ENCODE measurements at places on chromosomes 3 and 15. TPM values are rescaled to one million over a fixed set of nuclear protein-coding genes. Genes with fewer than 3 reads are reported as not detected.

Gene PEX5L
- not detected for total RNA-seq

Gene OIP5
- 22.8 TPM for total RNA-seq

GRCh38 chr3:64002233-64002632 lies 21.1 kb downstream of the PSMD6 start:
- no peak overlapping the region for H3K4me3 ChIP-seq
- peaks cover 39% of the 10 kb centered on the region for H3K36me3 ChIP-seq
- H3K27me3 ChIP-seq, result no peaks in the 10 kb centered on the region
- no peaks in the 10 kb centered on the region for H3K4me1 ChIP-seq

GRCh38 chr3:108091498-108092250 lies 843 bp upstream of the CD47 start:
- peaks cover 31% of the 10 kb centered on the region for H3K4me1 ChIP-seq
- H3K4me3 ChIP-seq, result no peak overlapping the region
- peak overlapping the region; percentile 92 for H3K27ac ChIP-seq
- no peaks in the 10 kb centered on the region for H3K27me3 ChIP-seq

Gene ST3GAL6
- not detected for total RNA-seq

Gene CDHR4
- not detected for total RNA-seq

- no peak for DNase-seq
- no peaks in the 10 kb centered on the region for H3K36me3 ChIP-seq
- peaks cover 2% of the 10 kb centered on the region for H3K27me3 ChIP-seq
- no peaks in the 10 kb centered on the region for H3K4me1 ChIP-seq
- H3K4me3 ChIP-seq, result no peak overlapping the region
- no peak overlapping the region for H3K27ac ChIP-seq
Observed at GRCh38 chr3:139265131-139266016, 78.4 kb upstream of the MRPS22 start.

Gene GOLGA6A
- total RNA-seq, result not detected

- H3K4me3 ChIP-seq, result no peak overlapping the region
- peaks cover 3% of the 10 kb centered on the region for H3K4me1 ChIP-seq
- no peak overlapping the region for H3K27ac ChIP-seq
- H3K27me3 ChIP-seq, result no peaks in the 10 kb centered on the region
- DNase-seq, result no peak
Observed at GRCh38 chr3:196789885-196790359, 50.3 kb downstream of the PAK2 start.

GRCh38 chr3:170680593-170680992 lies 94.7 kb upstream of the SLC7A14 start:
- no peak overlapping the region for H3K4me3 ChIP-seq
- no peak for DNase-seq
- H3K36me3 ChIP-seq, result no peaks in the 10 kb centered on the region

GRCh38 chr3:189588475-189589178 lies 42.6 kb upstream of the TP63 start:
- H3K27me3 ChIP-seq, result no peaks in the 10 kb centered on the region
- no peak overlapping the region for H3K27ac ChIP-seq
- no peak overlapping the region for H3K4me3 ChIP-seq
- no peaks in the 10 kb centered on the region for H3K4me1 ChIP-seq

GRCh38 chr15:74173380-74174218 lies at the start of gene ISLR:
TSS of gene ISLR (plus strand) at chr15:74173710. CDS start at chr15:74174859, 1,149 bp downstream.
- H3K27ac ChIP-seq, result no peak within 1 kb of the TSS
- H3K4me1 ChIP-seq, result no peaks in the 10 kb centered on the region
- DNase-seq, result no peak
- H3K36me3 ChIP-seq, result no peaks in the 10 kb centered on the region
- H3K4me3 ChIP-seq, result no peak within 1 kb of the TSS

- no peak overlapping the region for H3K4me3 ChIP-seq
- peak; percentile 10 for DNase-seq
- H3K36me3 ChIP-seq, result no peaks in the 10 kb centered on the region
- H3K27ac ChIP-seq, result no peak overlapping the region
- H3K4me1 ChIP-seq, result no peaks in the 10 kb centered on the region
Observed at GRCh38 chr15:31295658-31296057, 31.0 kb upstream of the KLF13 start.

DNA sequence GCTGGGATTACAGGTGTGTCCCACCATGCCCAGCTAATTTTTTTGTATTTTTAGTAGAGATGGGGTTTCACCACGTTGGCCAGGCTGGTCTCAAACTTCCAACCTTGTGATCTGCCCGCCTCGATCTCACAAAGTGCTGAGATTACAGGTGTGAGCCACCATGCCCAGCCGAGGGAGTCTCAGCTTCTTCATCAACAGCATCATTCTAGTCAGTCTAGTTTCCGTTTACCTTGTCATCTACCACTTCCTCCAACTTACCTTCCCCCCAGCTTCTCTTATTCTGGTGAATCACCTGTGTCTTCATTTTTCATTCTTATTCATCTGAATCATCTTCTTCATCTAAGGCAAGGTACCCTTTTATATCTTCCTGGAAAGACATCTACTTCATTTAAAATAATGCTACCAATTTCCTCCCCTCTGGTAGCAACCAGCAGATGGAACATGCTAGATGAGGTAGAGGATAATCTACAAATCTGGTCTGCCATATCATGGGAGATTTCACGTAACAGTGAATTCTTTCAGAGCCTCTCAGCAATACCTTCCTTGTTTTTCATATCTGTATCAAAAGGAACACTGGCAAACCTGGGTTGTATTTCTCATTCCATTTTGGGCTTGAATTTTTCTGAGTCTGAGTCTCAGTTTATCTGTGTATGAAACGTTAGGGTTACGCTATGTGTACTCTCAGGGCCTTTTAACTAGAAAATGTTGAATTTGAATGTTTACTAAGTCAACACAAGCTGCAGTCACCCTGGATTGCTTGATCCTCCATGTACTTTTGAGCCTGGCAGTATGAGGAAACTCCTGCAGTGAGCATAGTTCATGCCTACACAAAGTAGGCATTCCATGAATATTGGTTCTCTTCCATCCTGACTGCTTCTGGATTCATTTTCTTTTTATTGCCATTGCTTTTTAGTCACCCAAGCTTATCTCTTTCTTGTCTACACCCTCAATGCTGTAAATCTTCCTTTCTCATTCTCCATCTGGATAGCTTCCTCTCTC lies 16.8 kb downstream of the LPP start:
- H3K27me3 ChIP-seq, result no peaks in the 10 kb centered on the region
- DNase-seq, result peak; percentile 53
- no peak overlapping the region for H3K4me3 ChIP-seq
- H3K4me1 ChIP-seq, result peaks cover 50% of the 10 kb centered on the region
- H3K27ac ChIP-seq, result peak overlapping the region; percentile 76

Gene DET1
- 1.7 TPM for total RNA-seq
